ENCODE measurements at places on chromosomes 5 and 9.

GRCh38 chr9:105373723-105374122 is 74.1 kb upstream of the FSD1L start:
- no peak for DNase-seq

DNA sequence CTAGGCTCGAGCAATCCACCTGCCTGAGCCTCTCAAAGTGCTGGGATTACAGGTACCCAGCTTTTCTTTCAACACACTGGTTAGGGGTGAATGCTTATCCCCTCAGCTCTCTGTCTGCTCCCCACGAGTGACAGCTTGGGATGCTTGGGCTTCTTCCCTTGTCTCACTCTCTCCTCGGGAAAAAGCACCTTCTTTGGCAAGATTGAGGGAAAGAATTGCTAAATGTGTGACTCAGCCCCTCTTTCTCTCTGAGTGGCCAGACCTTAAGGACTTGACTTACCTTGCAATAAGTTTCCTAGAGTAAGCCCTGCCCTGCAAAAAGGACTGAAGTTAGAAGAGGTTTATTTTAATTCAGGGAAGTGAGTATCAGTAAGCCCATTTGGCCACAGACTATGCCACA is 68.1 kb upstream of the ERBIN start:
- no peak for DNase-seq

- DNase-seq, result peak; percentile 78
Measured at GRCh38 chr5:158958021-158958994, 141.4 kb downstream of the EBF1 start.

DNA sequence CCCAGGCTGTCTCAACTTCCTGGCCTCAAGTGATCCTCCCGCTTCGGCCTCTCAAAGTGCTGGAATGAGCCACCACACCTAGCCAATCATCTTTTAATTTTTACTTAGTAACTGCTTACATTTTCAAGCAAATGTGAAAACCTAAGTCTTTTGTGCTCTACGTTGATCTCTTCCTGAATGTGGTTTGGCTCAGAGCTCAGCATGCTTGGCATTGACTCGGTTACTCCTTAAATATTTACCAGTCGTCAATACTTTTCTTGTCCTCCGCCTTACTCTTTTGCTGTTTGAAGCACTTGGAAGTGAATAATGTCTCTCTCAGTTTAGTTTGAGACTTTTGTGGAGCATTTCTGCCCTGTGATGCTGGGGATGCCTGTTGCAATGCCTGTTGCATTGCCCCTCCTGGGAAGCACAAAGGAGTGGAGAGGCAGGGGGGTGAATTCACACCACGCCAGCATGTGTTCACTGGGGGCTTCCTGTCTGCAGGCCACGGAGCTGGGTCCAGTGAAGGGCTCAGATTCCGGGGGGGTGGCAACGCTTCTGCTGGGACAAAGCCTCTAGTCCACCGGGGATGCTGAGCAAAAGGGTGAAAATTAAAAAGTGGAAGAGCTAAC is 13.1 kb upstream of the TENT4A start:
- no peak for DNase-seq

DNA sequence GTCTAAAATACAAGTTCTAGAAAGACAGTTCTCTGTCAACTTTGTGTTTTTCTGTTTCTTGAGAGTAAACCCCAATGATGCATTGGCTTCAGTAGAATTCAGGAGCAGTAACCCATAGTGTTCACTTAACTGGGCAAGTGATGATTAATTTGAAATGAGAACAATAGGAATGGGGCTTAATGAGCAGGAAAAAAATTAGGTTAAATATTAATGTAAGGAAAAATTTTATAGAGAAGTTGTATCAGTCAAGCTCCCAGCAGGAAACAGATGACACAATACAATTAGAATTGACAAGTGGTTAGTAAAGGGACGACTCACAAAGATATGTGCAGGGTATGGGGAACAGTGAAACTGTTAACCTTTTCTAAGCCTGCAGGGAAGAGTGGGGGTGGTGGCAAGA is 38.2 kb downstream of the ENTREP1 start:
- no peak for DNase-seq

DNA sequence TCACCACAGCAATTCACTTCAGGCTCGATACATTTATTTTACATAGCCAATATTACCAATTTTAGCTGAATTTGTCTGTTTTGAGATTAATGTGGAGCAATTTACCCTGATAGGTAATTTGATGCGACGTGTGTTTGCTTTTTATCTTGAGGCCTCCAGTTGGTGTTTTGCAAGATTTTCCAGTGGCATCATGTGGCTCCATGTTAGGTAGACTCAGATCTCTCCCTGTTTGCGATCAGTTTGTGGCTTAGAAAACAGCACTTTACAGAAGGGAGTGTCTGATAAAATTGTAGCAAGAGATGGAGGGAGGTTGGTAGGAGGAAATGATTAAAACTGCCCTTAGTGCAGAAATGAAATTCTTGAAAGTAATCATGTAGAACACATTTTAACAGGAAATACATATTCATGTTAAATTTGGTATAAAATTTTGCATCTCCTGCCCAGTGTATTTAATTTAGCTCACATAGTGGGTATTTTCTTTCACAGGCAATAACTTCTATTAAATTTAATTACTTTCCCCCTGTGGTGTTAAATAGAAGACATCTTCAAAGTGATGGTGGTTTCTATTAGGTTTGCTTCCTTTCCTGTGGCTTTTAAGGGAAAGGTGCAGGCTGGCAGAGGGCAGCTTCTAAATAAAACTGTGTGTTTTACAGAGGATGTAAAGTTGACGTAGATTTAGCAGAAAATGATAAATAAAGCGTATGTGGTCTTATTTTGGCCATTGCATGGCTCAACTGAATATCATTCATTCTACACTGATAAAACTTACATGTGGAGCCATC is 135.8 kb downstream of the KDM4C start:
- DNase-seq, result peak; percentile 20

GRCh38 chr9:131028221-131028884 is 19.4 kb downstream of the LAMC3 start:
- no peak for DNase-seq

GRCh38 chr9:19028835-19029451 is 4.1 kb downstream of the SAXO1 start:
- no peak for DNase-seq

GRCh38 chr9:35958104-35958837 is at the start of gene OR2S2:
TSS of gene OR2S2 (minus strand) at chr9:35958154. CDS start at chr9:35958098, 56 bp downstream.
- DNase-seq, result no peak

DNA sequence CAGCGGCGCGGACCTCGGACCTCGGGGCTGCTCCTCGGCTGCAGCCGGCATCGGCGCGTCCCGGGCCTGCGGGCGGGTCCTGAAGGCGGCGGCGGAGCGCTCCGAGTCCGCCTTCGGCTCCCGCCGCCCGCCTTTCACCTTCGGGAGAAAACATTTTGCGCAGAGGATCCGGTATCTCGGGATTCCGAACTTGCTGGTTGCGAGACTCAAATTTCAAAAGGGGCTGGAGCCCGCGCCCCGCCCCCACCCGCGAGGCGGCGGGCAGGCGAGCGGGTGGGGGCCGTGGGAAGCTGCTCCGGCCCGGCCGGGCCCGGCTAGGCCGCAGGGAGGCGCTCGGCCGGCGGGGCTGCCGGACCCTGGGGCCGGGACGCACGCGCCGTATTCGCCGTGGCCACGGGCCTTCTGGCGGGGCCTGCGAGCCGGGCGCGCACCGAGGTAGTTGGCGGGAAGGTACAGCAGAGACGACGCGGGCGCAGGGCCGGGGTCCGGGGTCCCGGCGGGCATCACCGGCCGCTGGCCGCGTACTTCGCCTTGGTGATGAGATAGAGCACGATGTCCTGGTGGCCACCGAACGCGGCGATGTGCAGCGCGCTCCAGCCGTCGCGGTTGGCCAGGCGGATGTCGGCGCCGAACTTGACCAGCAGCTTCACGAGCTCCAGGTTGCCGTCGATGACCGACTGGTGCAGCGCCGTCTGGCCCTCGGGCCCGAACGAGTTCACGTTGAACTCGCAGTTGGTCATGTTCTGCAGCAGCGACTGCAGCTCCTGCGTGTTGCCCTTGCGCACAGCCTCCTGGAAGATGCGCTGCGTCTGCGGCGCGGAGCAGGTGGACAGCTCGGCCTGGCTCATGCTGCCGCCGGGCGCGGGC is 757 bp downstream of the NRARP start:
- DNase-seq, result no peak

DNA sequence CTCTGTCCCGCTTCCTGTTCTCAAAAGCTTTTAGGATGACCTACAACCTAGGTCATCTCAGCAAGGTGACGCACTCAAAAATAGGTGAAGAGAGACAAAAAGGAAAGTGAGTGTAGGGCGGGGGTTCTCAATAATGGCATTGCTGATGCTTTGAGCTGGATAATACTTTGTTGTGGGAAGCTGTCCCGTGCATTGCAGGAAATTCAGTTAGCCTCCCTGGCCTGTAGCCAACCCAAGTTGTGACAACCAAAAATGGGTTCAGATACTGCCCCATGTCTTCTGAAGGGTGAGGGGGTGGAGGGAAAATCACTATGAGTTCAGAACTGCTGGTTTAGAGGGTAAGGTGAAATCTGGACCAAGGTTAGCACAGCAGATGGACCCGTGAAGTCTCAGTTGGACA is 151.4 kb downstream of the MAST4 start:
- DNase-seq, result no peak

DNA sequence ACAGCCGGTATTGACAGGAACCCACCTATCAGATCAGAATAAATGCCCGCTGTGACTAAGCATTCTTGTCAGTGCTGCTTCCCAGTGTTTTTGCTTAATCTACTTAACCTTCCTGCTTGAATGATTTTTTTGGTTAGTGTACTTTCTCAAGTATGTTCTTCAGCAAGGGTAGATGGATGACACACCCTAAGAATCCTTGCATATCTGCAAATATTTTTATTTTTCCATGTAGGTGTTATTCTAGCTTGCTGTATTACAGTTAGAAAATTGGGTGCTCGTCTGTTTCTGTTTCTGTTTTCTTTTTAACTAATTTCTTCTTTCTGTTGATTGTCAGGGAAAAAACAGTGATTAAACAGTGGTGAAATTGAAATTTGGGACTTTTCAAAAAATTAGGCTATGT is 64.5 kb downstream of the SEC61B start:
- no peak for DNase-seq

DNA sequence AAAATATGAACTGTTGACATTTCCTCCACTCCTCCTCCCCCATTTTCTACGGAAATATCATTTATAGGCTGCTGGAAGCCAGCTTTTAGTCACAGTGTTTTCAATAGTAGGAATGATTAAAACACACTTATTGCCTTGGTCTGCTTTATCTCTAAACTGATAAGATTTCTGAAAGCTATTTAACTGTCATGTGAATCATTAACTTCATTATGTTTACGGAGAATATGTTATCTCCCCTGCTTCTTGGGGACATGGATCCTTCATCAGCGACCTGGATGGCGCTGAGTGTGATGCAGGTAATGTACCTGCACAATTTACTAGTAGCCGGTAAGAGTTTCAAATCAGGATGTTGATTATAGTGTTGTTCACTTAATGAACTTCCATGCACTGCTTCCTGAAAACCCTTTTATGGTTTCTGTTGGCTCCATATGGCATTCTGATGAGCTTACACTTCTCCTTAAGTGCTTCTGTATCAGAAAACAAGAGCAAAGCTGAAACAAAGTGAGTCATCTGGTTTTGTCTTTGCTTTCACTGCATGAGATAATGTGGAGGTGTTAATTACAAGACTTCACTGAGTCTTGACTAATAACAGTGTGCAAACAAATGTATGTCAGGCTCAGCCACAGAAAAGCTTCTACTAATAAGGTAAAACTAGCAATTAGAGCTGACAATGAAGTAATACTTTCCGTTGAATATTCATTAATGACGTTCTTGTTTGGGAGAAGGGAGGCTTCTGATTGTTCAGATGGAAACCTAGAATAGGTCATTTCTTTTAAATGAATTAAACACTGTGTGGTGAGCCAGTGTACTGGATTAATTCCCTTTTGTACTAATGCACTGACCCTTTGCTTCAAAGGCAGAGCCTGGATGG is 162.4 kb upstream of the ZNF608 start:
- DNase-seq, result peak; percentile 75

DNA sequence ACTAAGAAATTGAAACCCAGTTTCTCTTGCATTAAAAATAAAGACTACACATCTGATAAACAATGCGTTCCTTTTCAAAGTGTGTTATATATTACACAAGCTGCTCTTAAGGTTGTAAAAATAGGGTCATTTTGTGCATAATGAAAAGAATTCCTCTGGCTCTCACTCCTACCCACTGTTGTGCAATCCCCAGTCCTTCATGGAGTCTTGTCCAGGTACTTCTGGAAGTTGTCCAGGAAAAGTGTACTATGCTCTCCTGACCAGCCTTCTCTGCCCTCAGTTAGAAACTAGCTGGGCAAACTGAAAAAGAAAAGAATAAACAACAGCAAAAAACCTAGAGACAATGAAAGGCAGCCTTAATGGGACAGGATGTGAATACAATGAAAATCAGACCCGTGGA is 345.5 kb upstream of the PAPPA start:
- no peak for DNase-seq

- DNase-seq, result no peak
Measured at GRCh38 chr9:26956860-26957233, 635 bp downstream of the IFT74 start.

DNA sequence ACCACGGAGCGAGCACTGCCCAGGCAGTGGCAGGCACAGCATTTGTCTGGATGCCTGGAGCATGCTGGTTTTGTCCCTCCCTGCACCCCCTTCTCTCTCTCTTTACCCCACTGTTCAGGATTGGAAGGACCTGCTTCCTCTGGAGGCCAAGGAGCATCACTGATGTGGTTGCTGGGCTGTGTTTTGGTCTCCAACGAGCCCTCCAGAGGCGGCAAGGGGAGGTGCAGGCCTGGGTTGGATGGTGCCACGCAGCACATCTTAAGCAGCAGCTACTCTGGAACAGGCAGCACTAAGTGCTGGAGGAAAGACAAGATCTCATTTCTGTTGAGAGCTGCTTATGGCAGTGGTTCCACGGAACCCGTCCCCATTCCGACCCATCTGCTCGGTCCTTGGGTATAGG is 139.6 kb downstream of the CMYA5 start:
- DNase-seq, result no peak
